ENCODE measurements at places on chromosomes 7 and 10. TPM values are rescaled to one million over a fixed set of nuclear protein-coding genes. Genes with fewer than 3 reads are reported as not detected.

GRCh38 chr7:55546814-55547213, 25.5 kb downstream of the VOPP1 start:
- no peaks in the 10 kb centered on the region for H3K27me3 ChIP-seq
- H3K4me3 ChIP-seq = no peak overlapping the region
- DNase-seq = no peak

GRCh38 chr10:131841131-131841660, 59.6 kb upstream of the PPP2R2D start:
- no peaks in the 10 kb centered on the region for H3K27me3 ChIP-seq
- no peak overlapping the region for H3K4me3 ChIP-seq
- H3K27ac ChIP-seq = no peak overlapping the region
- H3K4me1 ChIP-seq = no peaks in the 10 kb centered on the region
- H3K36me3 ChIP-seq = no peaks in the 10 kb centered on the region
- DNase-seq = peak; percentile 14

Gene RNF32
- total RNA-seq = 2.2 TPM

Gene PSD
- 88.5 TPM for total RNA-seq

DNA sequence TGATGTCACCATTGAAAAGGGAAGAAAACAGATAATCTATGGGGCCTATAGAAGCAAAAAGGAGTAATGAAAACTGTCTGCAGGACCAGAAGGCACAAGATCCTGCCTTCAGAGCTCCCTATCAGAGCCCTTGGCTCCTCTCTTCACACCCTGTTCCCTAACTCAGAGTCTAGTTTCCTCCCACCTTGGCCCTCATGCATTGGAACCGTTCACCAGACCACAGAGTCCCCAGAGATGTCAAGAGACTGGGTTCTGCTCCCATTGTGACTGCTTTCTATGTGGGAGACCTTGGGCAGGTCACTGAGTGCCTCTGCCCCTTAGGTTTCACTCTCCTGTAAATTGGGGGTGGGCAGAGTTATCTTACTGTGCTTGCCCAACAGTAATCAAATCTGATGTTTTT, 80.1 kb upstream of the RPA3 start:
- H3K27ac ChIP-seq = no peak overlapping the region
- no peak for DNase-seq
- H3K4me3 ChIP-seq = no peak overlapping the region
- H3K27me3 ChIP-seq = no peaks in the 10 kb centered on the region
- peaks cover 12% of the 10 kb centered on the region for H3K4me1 ChIP-seq

DNA sequence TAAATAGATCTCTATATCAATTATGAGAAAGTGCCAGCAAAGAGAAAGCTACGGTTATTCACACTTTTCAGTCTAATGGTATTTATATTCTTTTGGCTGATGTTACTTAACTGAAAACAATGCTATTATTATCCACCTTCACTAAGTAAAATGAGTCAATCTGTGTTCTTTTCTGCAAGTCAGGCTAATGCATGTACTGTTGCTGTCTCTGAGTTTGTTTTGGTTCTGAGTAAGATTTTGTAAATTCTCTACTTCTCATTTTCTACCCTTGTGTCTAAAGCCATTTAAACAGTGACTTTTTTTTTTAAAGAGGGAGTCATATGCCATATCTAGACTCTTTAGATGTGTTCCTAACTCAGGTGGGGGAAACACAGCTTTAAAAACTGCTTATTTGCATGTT, 7.5 kb downstream of the VWC2 start:
- peaks cover 9% of the 10 kb centered on the region for H3K36me3 ChIP-seq
- H3K4me3 ChIP-seq = no peak overlapping the region
- H3K4me1 ChIP-seq = peaks cover 5% of the 10 kb centered on the region
- H3K27ac ChIP-seq = no peak overlapping the region
- DNase-seq = no peak
- peaks cover 3% of the 10 kb centered on the region for H3K27me3 ChIP-seq
